ENCODE measurements at places on chromosomes 4 and X.
A peak's percentile ranks its signal among the peaks of the same experiment; 100 is the strongest.

GRCh38 chr4:173501592-173502150 is 28.4 kb downstream of the HAND2 start:
- DNase-seq: no peak

GRCh38 chr4:53132132-53132891 is 233.5 kb downstream of the SCFD2 start:
- DNase-seq: no peak

GRCh38 chrX:20350596-20350995 is 83.9 kb upstream of the RPS6KA3 start:
- no peak for DNase-seq

- DNase-seq: no peak
Measured at GRCh38 chrX:16212436-16212835, 45.2 kb downstream of the MAGEB17 start.

DNA sequence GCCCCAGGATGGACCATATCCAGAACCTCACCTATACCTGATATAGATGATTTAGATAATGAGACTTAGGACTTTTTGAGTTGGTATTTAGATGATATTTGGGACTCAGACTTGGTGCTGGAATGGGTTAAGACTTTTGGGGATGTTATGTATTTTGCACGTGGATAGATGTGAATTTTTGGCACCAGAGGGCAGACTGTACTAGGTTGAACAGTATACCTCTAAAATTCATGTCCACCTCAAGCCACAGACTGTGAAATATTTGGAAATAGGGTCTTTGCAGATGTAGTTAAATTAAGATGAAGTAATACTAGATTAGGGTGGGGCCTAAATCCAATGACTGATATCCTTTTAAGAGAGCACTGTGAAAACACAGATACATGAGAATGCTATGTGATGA is 15.6 kb downstream of the RBM41 start:
- no peak for DNase-seq

DNA sequence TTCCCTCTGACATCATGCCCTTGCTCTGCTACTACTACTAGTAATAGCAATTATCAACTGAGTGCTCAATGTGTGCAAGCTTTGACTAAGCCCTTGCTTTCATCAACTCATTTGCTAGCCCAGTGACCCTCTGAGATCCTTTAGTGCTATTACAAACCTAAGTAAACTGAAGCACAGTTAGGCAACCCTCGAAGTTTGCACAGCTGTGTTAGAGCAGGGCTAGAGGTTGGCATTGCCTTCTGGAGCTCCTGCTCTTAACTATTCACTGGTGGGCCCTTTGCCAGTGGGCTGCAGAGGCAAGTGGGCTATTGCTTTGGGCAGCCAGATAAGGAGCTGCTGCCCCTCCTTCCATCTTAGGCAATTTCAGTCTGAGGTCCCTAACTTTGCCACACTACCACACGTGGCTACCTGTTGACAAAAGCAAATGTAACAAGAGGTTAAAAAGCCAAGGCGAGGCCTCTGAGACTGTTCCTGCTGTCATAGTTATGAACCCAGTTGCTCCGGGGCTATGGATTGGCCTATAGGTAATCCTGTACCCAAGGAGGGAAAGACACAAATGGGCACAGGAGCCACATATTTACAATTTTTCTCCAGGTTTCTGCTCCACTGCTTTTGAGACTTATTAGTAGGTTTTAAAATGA is 41.5 kb upstream of the ANKRD50 start:
- peak; percentile 45 for DNase-seq

- DNase-seq: no peak
Measured at GRCh38 chrX:135740681-135741149, 27.3 kb downstream of the CT45A1 start.

DNA sequence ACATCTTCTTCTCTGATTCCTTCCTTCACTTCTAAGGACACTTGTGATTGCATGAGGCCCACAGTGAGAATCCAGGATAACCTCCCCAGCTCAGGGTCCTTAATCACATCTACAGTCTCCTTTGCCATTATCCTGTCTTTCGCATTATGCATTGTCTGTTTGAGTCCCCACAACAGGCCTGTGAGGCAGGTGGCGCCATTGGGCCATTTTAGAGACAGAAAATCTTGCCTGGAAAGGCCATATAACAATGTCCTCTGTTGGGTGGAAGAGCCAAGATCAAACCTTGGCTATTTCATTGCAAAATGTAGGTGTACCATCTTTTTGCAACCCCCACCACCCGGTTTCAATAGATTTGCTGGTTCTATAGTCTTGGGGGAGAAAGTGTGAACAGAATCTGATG is 11.8 kb upstream of the DCUN1D4 start:
- peak; percentile 23 for DNase-seq

DNA sequence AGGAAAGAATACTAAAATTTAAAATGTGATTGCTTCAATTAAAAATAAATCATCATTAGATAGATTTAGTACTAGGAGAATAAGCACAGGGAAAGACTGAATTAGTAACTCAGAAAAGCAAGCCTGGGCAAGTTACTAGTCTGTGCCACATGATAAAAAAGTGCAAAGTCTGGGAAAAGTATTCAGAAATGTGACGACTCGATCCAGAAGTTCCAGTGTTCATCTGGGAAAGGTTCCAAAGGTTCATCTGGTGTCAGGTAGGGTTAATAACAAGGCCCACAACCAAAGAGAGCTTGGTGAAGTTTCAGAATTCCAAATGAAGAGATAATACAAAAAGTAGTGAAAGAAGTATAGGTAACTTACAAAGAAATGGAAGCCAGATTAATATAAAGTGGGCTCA is 78.3 kb upstream of the ARSJ start:
- no peak for DNase-seq

GRCh38 chrX:96907516-96908272 is 24.0 kb downstream of the RPA4 start:
- no peak for DNase-seq

DNA sequence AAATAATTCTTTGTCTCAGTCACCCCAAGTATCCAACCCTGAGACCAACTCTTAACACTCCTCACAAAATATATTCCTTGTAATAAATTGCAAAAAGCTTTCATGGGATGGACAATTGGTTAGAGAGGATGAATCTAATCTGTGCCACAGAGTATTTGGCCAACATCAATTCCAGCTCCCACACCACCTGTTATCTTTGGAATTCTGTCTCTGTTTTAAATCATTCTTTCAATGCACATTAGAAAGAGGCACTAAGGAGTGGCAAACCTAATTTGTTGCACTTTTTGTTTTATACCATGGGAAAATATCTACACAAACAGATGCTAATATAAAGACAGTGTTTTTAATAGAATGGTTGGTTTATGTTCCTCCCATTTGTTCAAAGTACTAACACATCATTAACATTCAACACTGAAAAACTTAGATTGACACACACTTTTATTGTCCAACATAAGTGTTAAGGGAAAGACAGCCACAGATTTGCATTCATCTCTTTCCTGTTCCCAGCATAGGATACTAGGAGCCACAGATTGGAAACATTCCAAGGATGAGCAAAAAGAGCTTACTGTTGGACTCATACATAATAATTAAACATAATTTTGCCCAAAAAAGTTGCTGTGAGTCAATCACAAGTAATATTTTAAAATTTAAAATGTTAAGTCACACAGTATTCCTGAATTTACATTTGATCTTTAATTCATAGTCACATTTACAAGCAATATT is 116.4 kb downstream of the PPA2 start:
- DNase-seq: no peak

GRCh38 chr4:67604749-67605148 is 46.2 kb downstream of the STAP1 start:
- no peak for DNase-seq

DNA sequence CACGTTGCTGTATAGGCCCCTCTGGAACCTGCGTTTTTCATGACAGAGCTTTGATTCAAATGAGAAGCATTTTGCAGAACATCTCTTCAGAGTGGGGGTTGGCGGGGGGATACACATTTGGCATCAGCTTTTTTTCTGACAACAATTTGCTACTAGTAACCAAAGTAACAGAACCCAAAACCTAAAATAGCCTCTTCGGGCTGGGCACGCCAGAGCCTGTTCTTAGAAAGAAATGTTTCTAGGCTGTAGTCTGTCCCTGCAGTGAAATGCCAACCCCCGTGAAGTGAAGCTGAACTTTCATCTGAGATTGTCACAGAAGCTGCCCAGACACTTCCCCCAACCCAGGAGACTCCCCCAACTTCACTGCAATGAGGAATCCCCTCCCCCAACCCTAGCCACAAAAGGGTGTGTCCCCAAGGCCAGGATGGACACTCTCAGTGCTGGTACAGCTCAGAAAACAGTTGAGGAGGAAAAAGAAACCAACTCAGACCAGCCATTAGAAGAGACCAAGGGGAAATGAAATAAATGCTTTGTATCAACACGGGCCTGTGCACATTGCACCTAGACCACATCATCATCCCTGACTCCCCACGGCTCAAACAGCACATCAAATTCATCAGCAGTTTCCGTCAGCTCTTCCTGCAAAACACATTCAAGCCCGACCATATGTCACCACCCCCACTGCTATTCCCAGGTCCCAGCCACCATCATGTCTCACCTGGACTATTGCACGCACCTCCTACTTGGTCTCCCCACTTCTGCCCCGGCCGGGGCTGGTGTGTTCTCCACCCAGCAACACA is 8.4 kb upstream of the MAN2B2 start:
- DNase-seq: no peak

GRCh38 chrX:34585561-34585960 is 71.5 kb downstream of the TMEM47 start:
- DNase-seq: peak; percentile 13

- DNase-seq: no peak
Measured at GRCh38 chr4:1644891-1645657, 39.0 kb downstream of the FAM53A start.

DNA sequence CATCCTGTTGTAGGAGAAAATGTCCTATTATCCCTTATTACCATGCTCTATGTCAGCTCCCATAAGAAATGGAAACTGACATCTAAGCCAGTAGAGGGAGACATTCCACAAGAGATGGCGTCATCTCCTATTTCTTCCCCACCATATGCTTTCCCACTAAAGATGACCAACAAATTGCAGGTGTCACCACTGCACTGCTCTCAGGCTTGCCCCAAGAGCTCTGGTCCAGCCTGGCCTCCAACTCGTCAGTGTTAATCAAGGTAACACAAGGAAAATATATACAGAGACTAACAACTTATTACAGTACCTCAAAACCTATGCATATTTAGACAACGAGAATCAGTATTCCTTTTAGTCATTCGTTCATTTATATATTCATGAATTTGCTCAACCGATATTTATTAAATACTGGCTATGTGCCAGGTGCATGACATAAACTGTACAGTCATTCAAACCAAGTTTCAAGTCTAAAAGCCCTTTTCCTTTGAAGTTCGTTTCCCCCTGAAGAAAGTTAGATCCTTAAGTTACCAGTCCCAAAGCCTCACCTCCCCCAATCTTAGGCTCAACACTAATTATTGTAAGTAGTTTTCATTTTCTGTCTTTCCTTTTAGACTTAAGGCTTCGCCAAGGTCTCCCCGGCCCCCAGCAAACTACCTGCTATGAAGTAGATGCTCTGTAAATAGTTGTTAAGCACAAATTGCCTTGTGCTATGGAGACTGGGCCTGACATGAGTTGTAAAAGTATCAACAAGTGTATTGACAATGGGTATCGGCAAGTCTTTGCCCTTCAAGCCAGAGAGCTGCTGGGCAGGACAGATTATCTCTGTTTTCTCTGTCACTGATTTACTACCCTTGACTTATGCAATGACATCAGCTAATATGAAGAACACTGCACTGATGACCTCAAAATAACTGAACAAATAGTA is 3.1 kb upstream of the FGB start:
- peak; percentile 20 for DNase-seq

DNA sequence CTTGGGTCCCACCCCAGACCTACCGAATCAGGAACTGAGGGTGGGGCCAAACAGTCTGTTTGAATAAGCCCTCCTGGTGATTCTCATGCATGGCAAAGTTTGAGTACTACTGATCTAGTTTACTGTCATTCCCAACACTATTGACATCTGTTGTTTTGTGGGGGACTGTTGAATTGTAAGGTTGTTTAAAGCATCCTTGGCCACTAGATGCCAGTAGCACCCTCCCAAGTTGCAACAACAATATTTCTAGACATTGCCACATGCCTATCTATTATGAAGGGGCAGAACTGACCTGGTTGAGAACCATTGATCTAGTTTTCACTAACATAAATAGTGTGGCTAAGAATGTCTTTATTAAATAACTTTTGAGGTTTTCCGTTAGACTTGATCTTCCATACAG is 15.1 kb downstream of the TAF9B start:
- no peak for DNase-seq

GRCh38 chrX:97498093-97498492 is 614.4 kb downstream of the RPA4 start:
- DNase-seq: no peak

GRCh38 chrX:54748626-54749025 is 49.4 kb downstream of the ITIH6 start:
- no peak for DNase-seq

DNA sequence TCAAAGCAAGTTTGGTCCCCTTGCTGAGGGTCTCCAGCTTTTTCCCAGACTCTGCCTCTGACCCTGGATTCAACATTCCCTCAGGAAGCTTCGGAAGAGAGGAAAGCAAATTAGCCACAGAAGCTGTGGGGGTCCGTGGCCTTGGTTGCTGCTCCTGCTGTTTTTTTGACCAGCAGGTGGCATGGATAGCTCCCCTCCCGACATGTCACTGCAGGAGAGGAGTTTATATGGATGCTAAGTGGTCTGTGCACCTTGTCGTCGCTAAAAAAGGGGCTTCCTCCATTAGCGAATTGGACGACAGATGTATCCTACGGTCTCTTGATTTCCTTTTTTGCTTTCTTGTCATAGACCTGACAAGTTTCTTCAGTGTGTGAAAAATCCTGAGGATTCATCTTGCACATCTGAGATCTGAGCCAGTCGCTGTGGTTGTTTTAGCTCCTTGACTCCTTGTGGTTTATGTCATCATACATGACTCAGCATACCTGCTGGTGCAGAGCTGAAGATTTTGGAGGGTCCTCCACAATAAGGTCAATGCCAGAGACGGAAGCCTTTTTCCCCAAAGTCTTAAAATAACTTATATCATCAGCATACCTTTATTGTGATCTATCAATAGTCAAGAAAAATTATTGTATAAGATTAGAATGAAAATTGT is 70.2 kb downstream of the CD38 start:
- DNase-seq: no peak

- DNase-seq: no peak
Measured at GRCh38 chr4:88737307-88737941, 39.8 kb upstream of the NAP1L5 start.

DNA sequence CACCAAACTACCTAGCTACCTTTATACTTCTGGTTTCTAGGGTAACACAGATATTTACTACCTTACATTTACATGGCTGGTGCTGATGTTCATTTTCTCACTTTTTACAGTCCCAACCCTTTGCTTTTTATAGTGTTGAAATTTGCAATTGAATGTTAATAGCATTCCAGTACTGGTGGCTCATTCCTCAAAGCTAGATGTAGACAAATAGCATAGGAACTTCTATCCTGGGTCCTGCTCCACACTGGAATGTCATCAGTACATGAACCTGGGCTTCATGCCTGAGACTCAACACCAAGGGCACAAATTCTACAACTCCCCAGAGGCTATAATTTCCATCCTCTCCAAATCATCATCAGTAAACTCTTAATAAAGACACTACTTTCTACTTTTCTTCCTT is 10.3 kb upstream of the TRMT2B start:
- DNase-seq: no peak

All from NCI-H2081 (cell line).